ENCODE measurements at places on chromosomes 4 and X.

DNA sequence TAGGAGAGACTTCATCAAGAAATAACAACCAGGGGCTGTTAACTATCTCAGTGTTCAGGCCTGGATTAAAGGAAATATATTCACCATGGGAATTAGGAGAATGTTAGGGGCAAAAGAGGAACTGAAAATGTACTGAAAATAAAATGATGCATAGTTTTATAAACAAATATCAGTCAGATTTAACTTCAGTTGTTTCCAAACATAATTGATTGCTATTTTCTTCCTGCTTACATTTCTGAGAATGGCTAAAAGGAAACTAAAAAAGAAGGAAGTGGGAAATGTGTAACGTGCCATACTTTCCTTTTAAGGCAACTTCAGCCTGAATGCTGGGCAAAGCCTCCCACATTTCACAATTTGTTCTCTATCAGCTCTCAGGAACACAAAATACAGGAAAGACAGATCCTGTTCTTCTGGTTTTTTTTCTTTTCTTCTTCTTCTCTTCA is 178.1 kb downstream of the MAML3 start:
- DNase-seq: no peak

DNA sequence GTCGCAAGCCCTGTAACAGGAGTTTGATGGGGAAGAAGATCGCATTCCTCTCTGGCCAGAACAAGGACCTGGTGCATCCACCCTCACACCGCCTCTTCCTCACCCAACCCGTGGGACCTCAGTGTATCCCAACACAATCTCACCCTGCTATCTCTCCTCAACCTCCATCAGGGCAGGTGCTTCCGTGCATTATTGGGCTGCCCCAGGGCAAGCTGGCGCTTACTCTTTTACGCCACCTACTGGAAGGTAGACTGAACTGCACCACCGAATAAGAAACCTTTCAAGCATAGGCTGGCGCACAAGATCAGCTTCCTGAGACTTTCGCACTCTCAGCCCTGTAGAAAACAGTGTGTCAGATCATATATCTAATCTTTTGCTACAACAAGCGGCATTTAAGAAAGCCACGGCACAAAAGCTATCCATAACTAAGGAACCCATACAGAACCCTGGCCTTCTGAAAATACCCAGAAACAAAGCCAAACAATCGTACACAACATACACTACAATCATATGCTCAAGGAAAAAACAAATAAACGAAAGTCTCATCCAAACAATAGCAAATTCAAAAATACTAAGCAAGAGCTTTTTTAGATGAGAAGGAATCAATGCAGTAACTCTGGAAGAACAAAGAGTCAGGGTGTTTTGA is 209.3 kb downstream of the UGT8 start:
- DNase-seq: peak; percentile 52

DNA sequence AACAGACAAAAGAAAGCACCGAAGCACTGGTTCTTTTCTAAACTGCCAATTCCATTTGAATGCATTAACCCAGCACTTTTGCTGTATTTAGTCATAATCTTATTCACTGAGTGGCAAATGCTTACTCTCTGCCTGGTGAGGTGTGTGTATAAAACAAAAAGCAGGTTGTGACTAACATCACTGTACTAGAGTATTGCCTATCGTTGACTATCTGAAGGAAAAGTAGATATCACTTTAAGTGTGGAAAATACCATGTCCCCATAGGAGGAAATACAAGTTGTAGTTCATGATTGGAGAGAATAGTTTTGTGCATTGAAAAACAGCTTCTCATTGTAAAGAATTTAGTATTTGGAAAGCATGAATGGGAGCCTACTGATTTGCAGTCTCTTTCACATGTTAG is 2.7 kb downstream of the PDLIM5 start:
- DNase-seq: no peak

DNA sequence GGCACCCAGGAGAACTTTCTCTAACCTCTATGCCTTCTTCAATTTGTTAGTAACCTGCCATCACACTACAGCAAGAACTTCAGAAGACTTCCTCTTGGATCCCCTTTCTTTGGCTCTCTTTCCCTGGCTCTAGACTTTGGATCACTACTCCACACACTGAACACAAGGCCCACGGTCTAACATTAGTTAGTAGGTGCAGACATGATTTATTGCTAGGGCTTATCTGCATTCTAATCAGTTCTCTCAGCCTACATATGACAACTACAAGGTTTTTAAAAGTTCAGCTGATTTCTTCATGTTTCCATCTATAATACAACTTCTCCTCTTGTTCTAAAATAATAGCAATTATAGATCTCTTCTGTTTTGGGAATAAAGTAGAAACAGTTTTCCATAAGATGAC is 209.1 kb upstream of the ANXA10 start:
- no peak for DNase-seq

DNA sequence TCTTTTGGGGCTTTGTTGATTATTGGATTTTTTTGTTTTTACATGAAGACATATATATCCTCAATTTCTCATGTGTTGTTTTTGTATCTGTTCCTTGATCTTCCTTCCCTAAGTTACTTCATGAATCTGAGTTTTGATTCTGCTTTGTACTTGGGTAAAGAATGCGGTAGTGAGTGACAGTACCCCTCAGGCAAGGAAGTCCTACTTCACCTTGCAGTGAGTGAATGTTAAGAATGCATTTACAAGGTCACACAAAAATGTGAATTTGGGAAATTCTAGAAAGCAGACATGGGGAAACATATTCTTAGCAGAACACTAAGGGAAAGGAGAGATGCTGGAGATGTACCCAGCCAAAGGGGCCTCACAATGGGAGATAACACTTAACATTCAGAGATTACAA is 373.1 kb upstream of the LCORL start:
- DNase-seq: no peak

GRCh38 chrX:97372001-97372766 is 488.5 kb downstream of the RPA4 start:
- DNase-seq: no peak

DNA sequence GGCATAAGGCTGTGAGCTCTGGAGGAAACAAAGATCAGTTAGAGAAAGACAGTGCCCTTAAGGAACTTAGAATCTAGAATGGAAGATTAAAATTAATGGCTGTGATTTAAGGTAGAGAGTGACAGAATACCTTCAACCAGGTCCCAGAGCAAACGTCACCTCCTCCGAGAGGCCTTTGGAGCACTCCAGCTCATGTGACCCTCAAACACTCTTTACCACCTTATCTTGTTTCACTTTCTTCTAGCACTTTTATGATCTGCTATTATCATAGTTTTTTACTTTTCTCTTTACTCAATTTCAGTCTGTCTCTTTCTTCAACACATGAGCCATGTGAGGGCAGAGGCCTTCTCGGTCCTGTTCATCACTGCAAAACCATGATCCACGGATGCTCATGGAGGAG is 187.0 kb downstream of the SMIM20 start:
- DNase-seq: no peak

- no peak for DNase-seq
Observed at GRCh38 chr4:109864134-109864533, 16.2 kb downstream of the LRIT3 start.

DNA sequence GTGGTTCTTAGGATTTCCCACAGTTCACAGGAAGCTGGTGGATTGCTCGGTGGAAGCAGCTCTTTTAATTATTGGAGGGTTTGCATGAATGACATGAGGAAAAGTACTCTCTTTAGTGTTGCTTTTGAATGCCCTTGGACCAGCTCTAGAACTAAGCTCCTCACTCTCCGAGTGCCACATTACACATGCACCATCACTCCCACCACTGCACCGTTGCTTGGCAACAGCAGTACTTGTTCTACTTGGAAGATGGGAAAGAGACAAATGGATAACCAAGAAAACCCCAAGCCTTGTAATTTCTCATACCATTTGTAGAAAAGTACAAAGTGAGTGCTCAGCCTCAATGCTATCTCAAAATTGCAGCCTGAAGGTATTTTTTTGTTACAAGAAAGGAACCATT is 620.2 kb upstream of the BOD1L1 start:
- DNase-seq: no peak

- no peak for DNase-seq
Observed at GRCh38 chr4:59122626-59123025, 2012.4 kb upstream of the IGFBP7 start.

GRCh38 chr4:88526221-88526815 is 2.7 kb upstream of the PYURF start:
- DNase-seq: peak; percentile 42
